ENCODE measurements at places on chromosomes 7 and 10. TPM values are rescaled to one million over a fixed set of nuclear protein-coding genes. Genes with fewer than 3 reads are reported as not detected.
A peak's percentile ranks its signal among the peaks of the same experiment; 100 is the strongest.

- no peak for DNase-seq
- no peaks in the 10 kb centered on the region for H3K27me3 ChIP-seq
- peaks cover 9% of the 10 kb centered on the region for H3K4me1 ChIP-seq
- no peaks in the 10 kb centered on the region for H3K36me3 ChIP-seq
- H3K4me3 ChIP-seq, result no peak overlapping the region
- H3K27ac ChIP-seq, result no peak overlapping the region
Measured at GRCh38 chr10:128579901-128580300, 453.7 kb upstream of the MKI67 start.

The TAS2R41 gene
- not detected for total RNA-seq

DNA sequence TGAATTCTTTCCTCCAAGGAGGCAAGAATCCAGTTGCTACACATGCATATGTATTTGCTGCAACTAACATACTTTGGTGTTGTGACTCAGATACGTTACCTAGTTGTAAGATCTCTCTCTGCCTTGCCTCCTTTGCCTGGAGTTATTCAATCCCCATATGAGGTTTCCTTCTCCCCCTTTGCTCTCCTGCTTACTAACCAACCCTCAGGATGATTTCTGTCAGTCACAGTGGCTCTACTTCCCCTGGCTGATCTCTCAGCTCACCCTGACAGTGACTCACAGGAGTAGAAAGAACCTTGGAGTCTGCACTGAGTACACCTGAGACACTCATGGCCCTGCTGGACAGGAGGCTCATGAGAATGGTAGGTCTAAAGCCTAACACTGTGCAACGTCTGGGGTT lies 92.0 kb downstream of the TMEM106B start:
- no peaks in the 10 kb centered on the region for H3K27me3 ChIP-seq
- H3K4me1 ChIP-seq, result peaks cover 10% of the 10 kb centered on the region
- H3K4me3 ChIP-seq, result no peak overlapping the region
- no peaks in the 10 kb centered on the region for H3K36me3 ChIP-seq
- DNase-seq, result peak; percentile 75

DNA sequence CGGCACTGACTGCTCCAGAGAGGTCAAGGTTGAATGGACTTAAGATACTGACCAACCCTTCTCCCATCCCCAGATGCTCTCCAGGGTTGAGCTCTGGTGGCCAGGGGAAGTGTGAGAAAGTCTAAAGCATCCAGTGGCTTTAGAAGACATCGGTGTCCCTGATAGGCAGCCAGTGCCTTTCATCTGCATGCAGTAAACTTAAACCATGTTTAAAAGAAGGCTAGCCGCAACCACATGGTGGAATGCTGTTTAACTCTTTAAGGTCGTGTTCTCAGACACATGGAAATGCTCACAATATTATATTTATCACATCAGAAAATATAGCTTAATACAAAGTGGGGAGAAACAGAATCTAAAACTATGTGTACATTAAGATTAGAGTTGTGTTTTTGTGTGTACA lies 137.0 kb downstream of the CNNM2 start:
- peaks cover 6% of the 10 kb centered on the region for H3K36me3 ChIP-seq
- no peak overlapping the region for H3K27ac ChIP-seq
- no peaks in the 10 kb centered on the region for H3K4me1 ChIP-seq
- no peak for DNase-seq
- H3K27me3 ChIP-seq, result no peaks in the 10 kb centered on the region
- H3K4me3 ChIP-seq, result no peak overlapping the region

DNA sequence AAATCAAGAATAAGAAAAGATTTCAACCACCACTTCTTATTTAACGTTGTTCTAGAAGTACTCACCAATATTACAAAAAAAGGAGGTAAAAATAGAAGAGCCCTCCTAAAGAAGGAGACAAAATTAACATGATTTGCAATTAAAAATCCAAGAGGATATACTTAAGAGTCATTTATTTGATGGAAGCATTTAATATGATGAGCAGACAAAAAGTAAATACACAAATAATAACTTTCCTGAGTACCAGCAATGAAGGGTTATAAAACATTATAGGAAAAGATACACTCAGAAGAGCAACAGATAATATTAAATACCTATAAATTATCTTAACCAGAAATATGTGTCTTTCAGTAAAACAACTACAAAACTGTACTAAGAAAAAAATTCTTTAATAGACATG lies 106.9 kb upstream of the STK17A start:
- no peaks in the 10 kb centered on the region for H3K27me3 ChIP-seq
- H3K36me3 ChIP-seq, result no peaks in the 10 kb centered on the region
- H3K4me3 ChIP-seq, result no peak overlapping the region
- H3K4me1 ChIP-seq, result no peaks in the 10 kb centered on the region

The AKR1C8 gene
- not detected for total RNA-seq

DNA sequence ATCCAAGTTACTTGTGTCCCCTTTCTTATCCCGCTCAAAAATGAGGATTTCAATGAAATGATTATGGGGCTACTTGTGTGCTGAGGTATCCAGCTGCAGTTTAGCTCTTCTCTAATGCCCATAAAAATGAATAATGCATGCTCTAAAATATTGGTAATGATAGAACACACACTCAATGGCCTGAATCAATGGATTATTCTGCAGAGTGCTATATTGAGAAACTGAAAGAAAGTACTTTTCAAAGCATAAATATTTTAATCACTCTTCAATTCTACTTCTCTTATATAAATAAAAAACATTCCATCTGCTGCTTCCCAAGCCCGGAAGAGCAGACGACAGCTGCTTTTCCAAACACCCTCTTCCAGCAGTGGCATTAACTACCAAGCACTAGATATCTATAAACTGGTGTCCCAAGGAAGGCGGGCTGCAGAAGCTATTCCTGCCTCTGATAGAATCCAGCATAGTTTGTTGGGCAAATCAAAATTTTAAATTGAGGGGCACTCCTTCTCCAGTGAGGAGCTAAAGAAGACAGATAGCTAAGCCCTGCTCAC lies 284.9 kb upstream of the AOAH start:
- DNase-seq, result no peak
- no peaks in the 10 kb centered on the region for H3K4me1 ChIP-seq
- H3K27me3 ChIP-seq, result peaks cover 8% of the 10 kb centered on the region

DNA sequence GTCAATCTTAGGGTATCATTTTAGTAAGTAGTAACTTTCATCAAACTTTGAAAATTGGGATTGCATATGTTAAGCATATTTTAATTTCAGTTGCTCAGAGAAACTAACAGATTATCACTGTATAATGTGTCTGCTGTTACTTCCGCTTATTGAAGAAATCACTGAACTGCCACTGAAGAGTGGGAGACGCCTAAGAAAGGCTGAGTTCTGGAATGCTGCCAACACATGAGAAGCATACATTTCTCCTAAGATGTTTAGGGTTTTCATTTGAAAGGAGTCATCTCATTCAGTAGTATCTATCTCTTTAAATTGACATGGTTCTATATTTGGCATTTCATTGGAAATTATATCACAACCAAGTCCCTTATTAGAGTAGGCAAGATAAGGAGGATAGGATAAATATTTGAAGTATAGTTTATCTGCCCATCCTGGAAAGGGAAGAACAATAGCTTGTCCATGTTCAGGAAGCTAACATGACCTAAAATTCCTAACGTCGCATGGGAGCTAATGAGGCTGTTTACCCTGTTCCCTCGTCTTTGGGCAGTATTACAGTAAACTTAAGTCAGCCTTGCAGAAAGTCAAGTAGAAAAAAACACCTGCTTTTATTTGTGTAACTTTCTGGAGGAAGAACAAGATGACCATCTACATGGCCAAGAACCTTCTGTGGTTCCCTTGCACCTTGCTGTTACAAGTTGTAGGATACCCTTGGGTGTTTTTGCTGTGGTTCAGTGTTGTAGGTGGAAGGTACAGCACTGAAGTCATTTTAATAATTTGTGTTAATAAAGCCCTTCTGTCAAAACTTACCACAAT lies 67.3 kb downstream of the NHLRC2 start:
- H3K4me3 ChIP-seq, result no peak overlapping the region
- peaks cover 6% of the 10 kb centered on the region for H3K4me1 ChIP-seq
- DNase-seq, result peak; percentile 10
- no peaks in the 10 kb centered on the region for H3K27me3 ChIP-seq

- H3K4me1 ChIP-seq, result no peaks in the 10 kb centered on the region
- DNase-seq, result no peak
- H3K27ac ChIP-seq, result no peak within 1 kb of the TSS
- no peaks in the 10 kb centered on the region for H3K36me3 ChIP-seq
- no peak within 1 kb of the TSS for H3K4me3 ChIP-seq
Measured at GRCh38 chr10:44385026-44385695, at the start of gene CXCL12. TSS of gene CXCL12 (minus strand) at chr10:44385097. CDS start at chr10:44385005, 92 bp downstream.

All from MCF 10A (cell line).